Colonic mucosa (tissue), 4 donors: ENCODE measurements at places on chromosomes 12 and 14.

DNA sequence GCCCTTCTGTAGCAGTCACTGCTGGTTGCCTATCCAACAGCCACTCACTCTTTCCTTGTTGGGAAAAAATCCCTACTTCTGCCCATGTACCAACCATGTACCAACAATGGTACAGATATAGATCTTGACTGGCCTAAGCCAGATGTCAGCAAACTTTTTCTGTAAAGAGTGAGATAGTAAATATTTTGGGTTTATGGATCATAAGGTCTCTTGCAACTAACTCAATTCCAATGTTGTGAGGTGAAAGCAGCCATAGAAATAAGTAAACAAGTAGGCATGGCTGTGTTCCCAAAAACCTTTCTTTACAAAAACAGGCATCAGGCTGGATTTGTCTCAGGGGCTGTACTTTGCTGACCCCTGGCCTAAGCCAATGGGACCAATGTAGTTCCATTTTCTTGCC, 73.5 kb downstream of the ARMH4 start:
- H3K36me3 ChIP-seq = no peaks in the 10 kb centered on the region
- no peaks in the 10 kb centered on the region for H3K4me1 ChIP-seq
- DNase-seq = no peak
- no peak overlapping the region for H3K27ac ChIP-seq
- no peak overlapping the region for H3K4me3 ChIP-seq
- H3K27me3 ChIP-seq = no peaks in the 10 kb centered on the region

DNA sequence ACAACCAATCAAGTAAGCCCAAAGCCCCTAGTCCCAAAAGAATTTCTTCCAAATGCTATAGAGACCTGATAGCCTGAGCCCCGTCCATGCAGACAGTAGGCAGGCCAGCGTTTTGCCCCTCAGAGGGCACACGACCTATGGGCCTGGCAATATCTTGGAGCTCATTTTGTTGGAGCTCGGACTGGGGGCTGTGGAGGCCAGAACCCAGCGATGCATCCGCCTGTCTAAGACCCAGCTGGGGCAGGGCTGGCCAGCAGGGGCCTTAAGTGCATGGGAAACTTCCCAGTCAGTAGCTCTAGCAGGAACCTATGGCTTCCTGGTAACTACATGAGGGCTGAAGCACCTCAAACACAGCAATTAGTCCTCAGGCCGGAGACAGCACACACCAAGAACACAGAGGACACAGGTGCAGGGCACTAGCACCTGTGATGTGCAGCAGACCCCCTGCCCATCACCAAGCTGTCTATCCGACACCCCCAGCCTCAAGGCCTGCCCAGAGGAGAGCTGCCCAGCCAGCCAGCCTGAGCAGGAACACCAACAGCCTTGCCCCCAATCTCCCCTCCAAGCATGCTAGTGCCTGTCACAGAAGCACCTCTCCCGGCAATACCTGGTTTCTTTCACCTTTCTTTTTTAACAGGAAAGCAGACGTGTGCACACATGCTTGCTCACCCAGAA, 50.8 kb downstream of the ARL6IP4 start:
- no peaks in the 10 kb centered on the region for H3K4me1 ChIP-seq
- H3K27ac ChIP-seq = no peak overlapping the region
- H3K4me3 ChIP-seq = no peak overlapping the region
- H3K36me3 ChIP-seq = no peaks in the 10 kb centered on the region
- DNase-seq = no peak

- DNase-seq = no peak
- H3K36me3 ChIP-seq = no peaks in the 10 kb centered on the region
- no peak overlapping the region for H3K4me3 ChIP-seq
- H3K27me3 ChIP-seq = no peaks in the 10 kb centered on the region
- H3K4me1 ChIP-seq = no peaks in the 10 kb centered on the region
These were observed 33.3 kb downstream of the NT5DC3 start for GRCh38 chr12:103807561-103808238.

DNA sequence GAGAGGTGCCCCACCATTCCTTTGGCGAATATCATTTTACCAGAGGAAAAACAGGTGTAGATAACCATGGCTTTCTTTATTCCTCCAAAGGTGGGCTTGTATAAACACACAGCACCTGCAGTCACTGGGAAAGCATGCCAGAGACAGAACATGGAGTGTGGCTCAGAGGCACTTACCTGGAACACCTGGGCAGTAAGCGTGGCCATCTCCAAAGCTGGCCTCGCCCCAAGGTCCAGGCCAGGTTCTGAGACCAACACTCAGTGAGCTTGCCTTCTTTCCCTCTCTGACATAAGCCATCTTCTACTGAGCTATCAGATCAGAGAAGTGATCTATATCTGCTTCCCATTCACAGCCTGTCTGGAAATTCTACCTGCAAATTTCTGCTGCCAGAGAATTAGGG, 70.5 kb downstream of the NUAK1 start:
- no peaks in the 10 kb centered on the region for H3K36me3 ChIP-seq
- DNase-seq = no peak
- no peaks in the 10 kb centered on the region for H3K27me3 ChIP-seq

DNA sequence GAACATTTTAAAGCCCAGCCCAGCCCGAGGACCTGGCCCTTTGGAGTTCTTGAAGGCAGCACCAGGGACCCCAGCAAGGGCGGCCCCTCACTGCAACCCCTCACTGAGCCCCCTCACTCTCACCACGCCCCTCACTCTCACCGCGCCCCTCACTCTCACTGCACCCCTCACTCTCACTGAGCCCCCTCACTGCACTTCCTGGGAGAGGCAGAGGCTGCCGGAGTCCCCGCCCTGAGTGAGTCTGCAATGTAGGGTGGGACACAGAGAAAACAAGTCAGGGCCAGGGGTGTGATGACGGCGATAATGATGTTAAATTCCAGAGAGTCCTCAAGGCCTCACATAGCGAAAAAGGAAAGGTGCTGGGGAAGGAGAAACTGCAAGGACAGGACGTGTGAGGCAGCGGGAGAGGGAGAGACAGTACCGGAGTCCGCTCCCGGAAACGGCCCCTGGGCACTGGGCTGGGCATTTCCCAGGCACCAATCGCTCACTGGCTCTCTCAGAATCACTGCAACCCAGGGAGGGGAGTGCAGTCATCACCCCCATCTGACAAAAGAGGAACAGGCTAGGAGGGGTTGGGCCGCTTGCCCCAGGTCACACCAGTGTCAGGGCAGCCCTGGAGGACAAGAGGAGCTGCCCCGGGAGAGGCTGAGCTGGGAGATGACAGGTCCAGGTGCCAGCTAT, 24.9 kb downstream of the CCDC88C start:
- H3K27ac ChIP-seq = no peak overlapping the region
- H3K27me3 ChIP-seq = no peaks in the 10 kb centered on the region
- no peak for DNase-seq
- H3K4me1 ChIP-seq = peaks cover 16% of the 10 kb centered on the region
- H3K4me3 ChIP-seq = no peak overlapping the region
- H3K36me3 ChIP-seq = no peaks in the 10 kb centered on the region
